ENCODE measurements at places on chromosomes 5 and 9.
A peak's percentile ranks its signal among the peaks of the same experiment; 100 is the strongest.

DNA sequence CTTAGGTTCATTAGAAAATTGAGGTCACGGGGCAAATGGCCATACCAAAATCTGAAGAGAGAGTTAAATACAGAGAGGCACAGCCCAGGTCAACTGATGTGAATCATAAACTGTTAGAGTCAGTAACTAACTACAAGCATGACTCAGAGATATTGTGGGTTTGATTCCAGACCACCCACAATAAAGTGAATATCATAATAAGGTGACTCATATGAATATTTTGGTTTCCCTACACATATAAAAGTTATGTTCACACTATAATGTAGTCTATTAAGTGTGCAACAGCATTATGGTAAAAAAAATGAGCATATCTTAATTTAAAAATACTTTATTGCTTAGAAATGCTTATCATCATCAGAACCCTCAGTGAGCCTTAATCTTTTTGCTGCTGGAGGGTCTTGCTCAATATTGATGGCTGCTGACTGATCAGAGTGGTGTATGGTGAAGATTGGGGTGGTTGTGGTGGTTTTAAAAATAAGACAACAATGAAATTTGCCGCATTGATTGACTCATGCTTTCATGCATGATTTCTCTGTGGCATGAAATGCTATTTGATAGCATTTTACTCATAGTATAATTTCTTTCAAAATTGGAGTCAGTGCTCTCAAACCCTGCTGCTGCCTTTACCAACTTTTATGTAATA is 53.1 kb upstream of the EDIL3 start:
- DNase-seq, result no peak

DNA sequence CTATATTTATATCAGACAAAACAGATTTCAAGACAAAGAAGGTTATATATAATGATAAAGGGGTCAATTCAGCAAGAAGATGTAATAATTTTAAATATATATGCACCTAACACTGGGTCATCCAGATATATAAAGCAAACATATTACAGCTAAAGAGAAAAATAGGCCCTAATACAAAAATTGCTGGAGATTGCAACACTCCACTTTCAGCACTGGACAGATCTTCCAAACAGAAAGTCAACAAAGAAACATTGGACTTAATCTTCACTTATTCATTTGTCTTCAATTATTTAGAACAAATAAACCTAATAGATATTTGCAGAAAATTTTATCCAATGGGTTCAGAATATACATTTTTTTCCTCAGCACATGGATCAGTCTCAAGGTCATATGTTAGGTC is 45.8 kb downstream of the MEIKIN start:
- DNase-seq, result no peak

GRCh38 chr5:169395136-169395535 is 94.2 kb upstream of the SLIT3 start:
- DNase-seq, result no peak

DNA sequence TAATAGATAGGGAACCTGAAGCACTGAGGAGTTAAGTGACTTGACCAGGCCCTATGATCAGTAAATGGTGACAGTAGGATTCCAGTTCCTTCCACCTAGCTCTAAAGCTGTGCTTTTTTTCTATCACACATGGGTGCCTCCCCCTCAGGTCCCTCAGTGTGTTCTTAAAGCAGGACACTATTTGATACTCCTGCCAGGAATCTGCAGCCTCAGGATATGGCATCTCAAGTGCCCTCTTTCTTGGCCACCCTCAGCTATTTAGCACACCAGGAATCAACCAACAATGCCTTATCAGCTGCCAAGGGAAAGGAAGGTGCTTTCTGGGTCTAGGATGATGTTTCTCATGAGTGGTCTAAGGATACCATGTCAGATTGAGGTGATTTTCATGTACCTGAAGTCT is 49.1 kb downstream of the MACROH2A1 start:
- no peak for DNase-seq

GRCh38 chr5:8229551-8229950 is 360.6 kb downstream of the MTRR start:
- DNase-seq, result no peak

DNA sequence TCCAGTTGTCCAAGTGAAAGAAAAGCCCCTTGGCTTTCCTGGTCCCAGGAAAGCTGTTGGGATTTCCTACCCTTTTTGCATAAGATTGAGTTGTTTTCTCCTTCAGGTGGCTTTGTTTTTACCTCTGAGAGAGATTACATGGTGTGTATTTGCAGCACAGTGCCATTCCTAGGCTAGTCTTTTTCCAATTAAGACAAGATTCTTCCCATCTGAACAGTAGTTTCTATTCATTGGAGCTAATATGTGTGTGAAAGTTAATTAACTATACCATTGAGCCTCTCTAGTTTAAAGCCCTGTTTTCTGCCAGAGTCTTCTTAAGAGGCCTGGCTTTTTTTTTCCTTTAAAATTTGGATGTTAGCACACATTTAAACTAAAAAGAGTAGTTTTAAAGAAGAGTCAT is 20.1 kb downstream of the MSANTD3 start:
- DNase-seq, result no peak

- no peak for DNase-seq
Measured at GRCh38 chr5:76456258-76456657, 53.2 kb downstream of the IQGAP2 start.

GRCh38 chr5:115494570-115495289 is 49.8 kb downstream of the FEM1C start:
- DNase-seq, result peak; percentile 11
